Heart left ventricle (tissue), 16 donors: ENCODE measurements at places on chromosomes 12 and 14. TPM values are rescaled to one million over a fixed set of nuclear protein-coding genes. Genes with fewer than 3 reads are reported as not detected.

The KRT71 gene
- total RNA-seq, result not detected

DNA sequence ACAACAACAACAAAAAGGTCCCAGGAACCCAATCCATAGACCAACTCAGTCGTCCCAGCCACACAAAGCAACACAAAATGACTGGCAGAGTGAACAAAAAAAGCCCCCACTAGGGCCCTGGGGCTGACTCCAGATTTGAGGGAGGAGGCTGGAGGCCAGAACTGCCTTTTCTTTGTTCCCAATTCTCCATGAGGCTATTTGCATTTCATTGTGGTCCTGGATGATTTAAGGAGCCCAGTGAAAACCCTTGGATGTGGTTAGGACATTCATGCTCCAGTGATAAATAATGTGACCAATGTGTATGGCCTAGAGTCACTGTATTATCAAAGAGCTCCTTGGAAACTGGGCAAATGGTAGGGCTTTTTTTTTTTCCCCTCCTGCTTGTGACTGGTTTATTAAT lies 192.9 kb downstream of the NUAK1 start:
- H3K27me3 ChIP-seq, result no peaks in the 10 kb centered on the region
- no peak overlapping the region for H3K4me3 ChIP-seq
- H3K36me3 ChIP-seq, result no peaks in the 10 kb centered on the region
- H3K27ac ChIP-seq, result no peak overlapping the region

The IGFBP6 gene
- 32.5 TPM for total RNA-seq

DNA sequence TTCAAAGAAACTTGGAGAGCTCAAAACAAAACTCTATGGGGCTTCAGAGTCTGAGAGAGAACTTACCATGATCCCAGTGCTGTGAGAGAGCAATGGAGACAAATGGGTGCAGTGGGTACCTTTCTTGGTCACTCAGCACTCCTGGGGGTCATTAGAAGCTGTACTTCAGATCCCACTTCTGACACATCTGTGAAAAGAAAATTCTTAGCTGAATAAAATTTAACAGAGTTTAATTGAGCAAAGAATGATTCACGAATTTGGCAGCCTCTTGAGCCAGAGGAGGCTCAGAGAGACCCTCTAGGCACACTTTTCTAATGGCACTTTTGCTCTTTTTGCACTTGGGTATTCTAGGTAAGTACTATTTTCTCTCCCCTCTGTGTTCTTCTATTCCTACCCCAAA lies 96.8 kb upstream of the SYT10 start:
- H3K4me1 ChIP-seq, result no peaks in the 10 kb centered on the region
- no peak for DNase-seq
- H3K4me3 ChIP-seq, result no peak overlapping the region
- H3K27me3 ChIP-seq, result no peaks in the 10 kb centered on the region

The KRT3 gene
- total RNA-seq, result not detected

DNA sequence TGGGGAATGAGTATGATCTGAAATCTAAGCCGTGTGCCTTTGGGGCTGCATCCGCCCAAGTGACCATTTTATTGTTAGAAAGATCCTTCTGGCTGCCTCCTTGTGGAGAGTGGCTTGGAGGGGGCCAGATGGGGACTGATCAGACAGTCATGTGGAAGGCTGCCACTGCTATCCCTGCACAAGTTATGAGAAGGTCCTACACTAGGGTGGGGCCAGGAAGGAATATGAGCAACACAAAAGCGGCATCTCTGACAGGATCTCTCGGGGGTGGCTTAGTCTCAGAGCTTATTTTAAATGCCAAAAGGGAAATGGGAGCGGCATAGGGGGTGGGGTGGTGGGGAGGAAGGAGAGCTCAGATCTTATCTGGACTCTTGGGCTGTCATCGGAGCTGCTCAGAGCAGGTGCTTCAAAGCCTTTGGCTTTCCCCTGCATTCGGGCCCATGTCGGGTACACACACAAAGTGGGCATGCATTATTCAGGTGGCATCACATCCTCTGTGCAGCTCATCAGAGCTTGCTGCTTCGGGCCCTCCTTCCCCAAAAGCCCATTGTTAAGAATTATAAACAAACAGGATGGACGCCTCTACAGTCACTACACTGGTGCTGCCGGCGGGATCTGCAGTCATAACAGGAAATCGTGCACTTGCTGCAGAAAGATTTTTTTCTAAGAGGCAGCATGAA lies 805.4 kb downstream of the VRK1 start:
- H3K27me3 ChIP-seq, result peaks cover 3% of the 10 kb centered on the region
- no peaks in the 10 kb centered on the region for H3K4me1 ChIP-seq
- H3K27ac ChIP-seq, result no peak overlapping the region
- DNase-seq, result no peak

The UNG gene
- total RNA-seq, result 22.7 TPM

The FOXG1 gene
- not detected for total RNA-seq

- H3K27me3 ChIP-seq, result no peaks in the 10 kb centered on the region
- H3K4me3 ChIP-seq, result no peak overlapping the region
- no peak overlapping the region for H3K27ac ChIP-seq
- DNase-seq, result no peak
- H3K4me1 ChIP-seq, result no peaks in the 10 kb centered on the region
These were observed 115.6 kb upstream of the PKP2 start for GRCh38 chr12:33012226-33012625.

The CCDC59 gene
- 25.6 TPM for total RNA-seq

The TPH2 gene
- total RNA-seq, result not detected

DNA sequence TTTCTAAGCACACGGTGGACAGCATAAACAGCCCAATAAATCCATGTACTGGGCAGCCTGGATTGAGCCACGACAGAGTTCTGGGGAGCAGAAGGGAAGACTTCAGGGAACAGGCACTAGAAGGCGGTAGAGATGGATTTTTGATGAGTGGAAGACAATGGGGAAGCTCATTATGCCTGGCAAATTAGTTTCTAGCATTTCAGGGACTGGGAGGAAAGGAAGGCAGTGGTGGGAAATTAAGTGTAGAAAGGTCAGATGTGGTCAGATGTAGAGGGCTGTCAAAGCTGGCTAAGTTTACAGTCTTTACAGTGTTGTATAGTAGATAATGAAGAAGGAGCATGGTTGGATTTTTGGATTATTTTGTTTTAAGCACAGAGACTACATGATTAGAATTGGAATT lies 9.2 kb downstream of the EGLN3 start:
- H3K27ac ChIP-seq, result peak overlapping the region; percentile 35
- H3K4me1 ChIP-seq, result peaks cover 29% of the 10 kb centered on the region
- no peaks in the 10 kb centered on the region for H3K27me3 ChIP-seq

GRCh38 chr12:108120863-108121165 lies 8.3 kb upstream of the WSCD2 start:
- H3K27me3 ChIP-seq, result no peaks in the 10 kb centered on the region
- no peaks in the 10 kb centered on the region for H3K4me1 ChIP-seq
- no peak overlapping the region for H3K4me3 ChIP-seq
- DNase-seq, result no peak
- no peaks in the 10 kb centered on the region for H3K36me3 ChIP-seq
- H3K27ac ChIP-seq, result no peak overlapping the region

GRCh38 chr14:60632257-60632656 lies 17.0 kb downstream of the SIX1 start:
- no peak for DNase-seq
- H3K36me3 ChIP-seq, result no peaks in the 10 kb centered on the region
- no peaks in the 10 kb centered on the region for H3K4me1 ChIP-seq
- H3K4me3 ChIP-seq, result no peak overlapping the region

- no peaks in the 10 kb centered on the region for H3K27me3 ChIP-seq
- H3K36me3 ChIP-seq, result no peaks in the 10 kb centered on the region
- H3K4me3 ChIP-seq, result no peak overlapping the region
- no peaks in the 10 kb centered on the region for H3K4me1 ChIP-seq
- no peak for DNase-seq
These were observed 138.8 kb upstream of the MAP1LC3B2 start for GRCh38 chr12:116420227-116420880.

- H3K4me3 ChIP-seq, result no peak overlapping the region
- no peaks in the 10 kb centered on the region for H3K36me3 ChIP-seq
- DNase-seq, result no peak
- peaks cover 10% of the 10 kb centered on the region for H3K27me3 ChIP-seq
- H3K4me1 ChIP-seq, result peaks cover 8% of the 10 kb centered on the region
- no peak overlapping the region for H3K27ac ChIP-seq
These were observed 47.6 kb downstream of the MYBPC1 start for GRCh38 chr12:101642115-101643067.

The IL26 gene
- not detected for total RNA-seq

DNA sequence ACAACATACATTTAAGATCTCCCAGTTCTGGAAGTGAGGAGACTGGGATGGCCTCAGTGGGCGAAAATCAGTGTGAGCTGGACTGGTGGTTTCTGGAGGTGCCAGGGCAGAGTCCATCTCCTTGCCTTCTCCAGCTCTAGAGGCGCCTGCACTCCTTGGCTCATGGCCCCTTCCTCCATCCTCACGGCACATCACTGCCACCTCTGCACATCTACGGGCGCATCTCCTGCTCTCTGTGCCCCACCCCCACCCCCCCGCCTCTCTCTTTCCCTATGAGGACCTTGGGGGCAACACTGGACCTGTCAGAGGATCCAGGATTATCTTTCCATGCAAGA lies 62.8 kb upstream of the DIO3 start:
- H3K27ac ChIP-seq, result no peak overlapping the region
- no peaks in the 10 kb centered on the region for H3K36me3 ChIP-seq
- H3K4me3 ChIP-seq, result no peak overlapping the region

The DNAJC22 gene
- total RNA-seq, result 0.50 TPM

- H3K4me1 ChIP-seq, result peaks cover 87% of the 10 kb centered on the region
- H3K27ac ChIP-seq, result no peak overlapping the region
- H3K4me3 ChIP-seq, result no peak overlapping the region
- no peak for DNase-seq
These were observed 73.8 kb downstream of the SUSD6 start for GRCh38 chr14:69685218-69685616.

- no peak overlapping the region for H3K4me3 ChIP-seq
- peaks cover 64% of the 10 kb centered on the region for H3K4me1 ChIP-seq
- no peaks in the 10 kb centered on the region for H3K27me3 ChIP-seq
- no peak for DNase-seq
- H3K36me3 ChIP-seq, result peaks cover 43% of the 10 kb centered on the region
These were observed 54.3 kb upstream of the SRSF5 start for GRCh38 chr14:69712599-69713088.

GRCh38 chr12:69610729-69611128 lies at the start of gene LRRC10:
TSS of gene LRRC10 (minus strand) at chr12:69610907. CDS start at chr12:69610838, 69 bp downstream.
- no peaks in the 10 kb centered on the region for H3K36me3 ChIP-seq
- no peaks in the 10 kb centered on the region for H3K4me1 ChIP-seq
- H3K27ac ChIP-seq, result peak within 1 kb of the TSS; percentile 81
- H3K4me3 ChIP-seq, result peak within 1 kb of the TSS; percentile 57
- H3K27me3 ChIP-seq, result no peaks in the 10 kb centered on the region
- peak; percentile 72 for DNase-seq

The TAS2R43 gene
- not detected for total RNA-seq

DNA sequence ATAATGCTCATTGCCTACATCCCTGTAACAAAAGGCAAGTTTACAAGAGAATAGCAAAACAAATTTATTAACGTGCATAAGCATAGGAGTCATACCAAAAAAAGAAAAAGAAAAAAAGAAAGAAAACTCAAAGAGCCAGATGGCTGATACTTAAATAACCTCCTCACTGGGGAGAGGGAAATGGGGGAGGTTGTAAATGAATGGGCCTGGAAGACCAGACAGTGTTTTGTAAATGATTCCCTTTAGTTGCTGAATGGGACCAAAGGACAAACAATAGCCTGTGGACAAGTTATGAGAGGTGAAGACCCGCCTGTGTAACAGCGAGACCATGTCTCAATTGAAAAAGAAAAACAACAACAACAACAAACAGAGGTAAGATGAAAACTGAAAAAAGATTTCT lies 35.3 kb downstream of the CAPS2 start:
- no peak for DNase-seq
- no peaks in the 10 kb centered on the region for H3K36me3 ChIP-seq
- no peak overlapping the region for H3K4me3 ChIP-seq
- no peaks in the 10 kb centered on the region for H3K27me3 ChIP-seq
- H3K4me1 ChIP-seq, result no peaks in the 10 kb centered on the region

- H3K4me1 ChIP-seq, result no peaks in the 10 kb centered on the region
- H3K27me3 ChIP-seq, result no peaks in the 10 kb centered on the region
- no peak overlapping the region for H3K27ac ChIP-seq
- no peaks in the 10 kb centered on the region for H3K36me3 ChIP-seq
- DNase-seq, result no peak
These were observed 8.9 kb downstream of the PDE1B start for GRCh38 chr12:54558311-54558710.

- peaks cover 2% of the 10 kb centered on the region for H3K4me1 ChIP-seq
- no peak overlapping the region for H3K27ac ChIP-seq
- DNase-seq, result no peak
- no peaks in the 10 kb centered on the region for H3K27me3 ChIP-seq
- no peak overlapping the region for H3K4me3 ChIP-seq
- H3K36me3 ChIP-seq, result no peaks in the 10 kb centered on the region
These were observed 31.3 kb upstream of the ZFP36L1 start for GRCh38 chr14:68824207-68824516.

DNA sequence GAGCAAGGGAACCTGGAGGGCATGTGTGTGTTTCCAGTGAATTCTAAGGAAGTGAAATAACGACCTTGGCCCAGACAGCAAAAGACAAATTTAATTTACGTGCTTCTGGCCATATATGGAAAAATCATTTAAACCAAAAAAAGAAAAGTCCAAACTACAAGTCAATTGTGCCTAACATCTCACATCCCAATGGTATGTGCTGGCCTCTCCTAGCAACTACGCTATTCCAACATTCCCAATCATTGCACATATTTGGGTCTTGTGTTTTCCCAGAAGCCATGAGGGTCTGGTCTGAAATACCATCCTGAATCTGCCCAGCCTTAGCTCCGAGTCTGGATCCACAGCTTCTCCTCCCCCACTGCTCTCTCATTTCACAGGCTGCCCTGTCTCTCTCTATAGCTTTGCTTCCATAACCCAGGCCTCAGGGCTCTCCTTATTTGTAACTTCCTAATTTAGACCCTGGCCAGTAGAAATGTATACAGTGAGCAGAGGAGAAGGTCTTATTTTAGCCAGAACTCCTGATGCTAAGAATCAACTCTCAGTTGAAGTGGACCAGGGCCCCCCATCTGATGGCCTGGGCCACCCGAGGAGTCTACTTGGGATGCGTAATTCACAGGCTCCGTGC lies 224.6 kb downstream of the ANO2 start:
- H3K4me3 ChIP-seq, result no peak overlapping the region
- H3K27ac ChIP-seq, result no peak overlapping the region
- no peaks in the 10 kb centered on the region for H3K4me1 ChIP-seq

The HCFC2 gene
- 7.4 TPM for total RNA-seq

GRCh38 chr12:45122768-45123380 lies 72.0 kb upstream of the DBX2 start:
- no peak for DNase-seq
- H3K4me3 ChIP-seq, result no peak overlapping the region
- no peaks in the 10 kb centered on the region for H3K27me3 ChIP-seq
- H3K4me1 ChIP-seq, result no peaks in the 10 kb centered on the region
- no peak overlapping the region for H3K27ac ChIP-seq
- H3K36me3 ChIP-seq, result no peaks in the 10 kb centered on the region

The TAC3 gene
- not detected for total RNA-seq

GRCh38 chr12:49881415-49882247 lies 22.1 kb downstream of the FAIM2 start:
- H3K4me3 ChIP-seq, result no peak overlapping the region
- peak; percentile 4 for DNase-seq
- no peak overlapping the region for H3K27ac ChIP-seq
- H3K36me3 ChIP-seq, result no peaks in the 10 kb centered on the region
- H3K4me1 ChIP-seq, result no peaks in the 10 kb centered on the region

The C12orf54 gene
- total RNA-seq, result not detected

GRCh38 chr14:70921669-70922068 lies 14.4 kb downstream of the PCNX1 start:
- no peak for DNase-seq
- no peaks in the 10 kb centered on the region for H3K27me3 ChIP-seq
- no peak overlapping the region for H3K4me3 ChIP-seq

- H3K27me3 ChIP-seq, result no peaks in the 10 kb centered on the region
- peaks cover 99% of the 10 kb centered on the region for H3K36me3 ChIP-seq
- no peaks in the 10 kb centered on the region for H3K4me1 ChIP-seq
These were observed 19.7 kb downstream of the NEK9 start for GRCh38 chr14:75107186-75107585.
